ENCODE measurements at places on chromosomes 16 and 17.

DNA sequence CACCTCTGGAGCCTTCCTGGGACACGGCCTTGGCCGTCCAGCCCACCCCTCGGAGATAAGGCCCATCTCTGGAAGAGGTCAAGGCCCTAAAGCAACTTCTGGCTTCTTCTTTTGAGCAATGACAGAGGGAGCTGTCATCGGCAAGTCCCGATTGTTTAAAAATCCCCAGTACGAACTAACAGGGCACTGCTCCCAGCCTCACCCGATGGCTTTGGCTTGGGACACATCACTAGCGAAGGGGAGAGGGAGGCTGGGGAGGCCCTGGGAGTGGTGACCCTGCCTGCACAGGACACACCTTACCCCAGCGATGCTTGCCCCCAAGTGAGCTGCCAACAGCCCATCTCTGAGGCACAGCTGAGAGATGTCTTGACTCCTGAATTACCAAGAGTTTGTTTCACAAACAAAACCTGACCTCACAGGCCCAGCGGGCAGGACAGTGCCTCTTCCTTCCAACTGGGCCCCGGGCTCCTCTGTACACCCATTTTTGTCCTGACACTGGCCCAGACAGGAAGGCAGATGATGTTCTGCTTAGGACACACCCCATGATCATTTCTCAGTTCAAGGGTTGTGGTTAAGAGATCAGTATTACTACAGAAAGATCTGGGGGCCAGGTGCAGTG is 4.8 kb downstream of the SYNGR2 start:
- DNase-seq: no peak

GRCh38 chr17:14688134-14688533 is 387.3 kb downstream of the HS3ST3B1 start:
- DNase-seq: no peak

DNA sequence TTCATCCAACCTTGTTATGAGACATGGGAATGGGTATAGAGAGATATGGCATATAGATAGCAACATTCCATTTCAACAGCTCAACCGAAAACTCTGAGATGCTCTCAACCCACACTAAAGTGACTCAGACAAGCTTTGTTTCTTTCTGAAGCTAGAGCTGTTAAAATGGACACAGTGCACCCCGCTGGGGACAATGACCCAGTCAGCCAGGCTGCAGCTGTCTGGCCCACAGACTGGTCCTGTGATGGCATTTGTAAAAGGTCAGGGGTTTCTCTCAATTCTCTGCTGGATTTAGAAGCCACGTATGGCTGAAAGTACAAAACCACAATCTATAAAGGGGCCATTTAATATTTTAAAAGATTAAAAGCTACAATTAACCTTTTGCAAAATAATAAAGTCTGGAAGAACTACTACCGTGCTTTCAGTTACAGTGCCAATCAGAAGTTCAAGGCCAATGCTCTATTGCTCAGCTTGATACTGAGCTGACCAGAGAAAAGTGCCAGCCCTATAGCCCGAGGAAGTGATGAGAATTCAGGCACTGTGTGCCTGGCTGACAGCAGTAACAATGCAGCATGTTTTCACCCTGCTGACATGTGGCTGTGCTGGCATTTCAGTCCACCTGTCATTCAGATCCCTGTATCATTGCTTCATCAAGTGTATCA is 60.2 kb downstream of the TEX2 start:
- no peak for DNase-seq

DNA sequence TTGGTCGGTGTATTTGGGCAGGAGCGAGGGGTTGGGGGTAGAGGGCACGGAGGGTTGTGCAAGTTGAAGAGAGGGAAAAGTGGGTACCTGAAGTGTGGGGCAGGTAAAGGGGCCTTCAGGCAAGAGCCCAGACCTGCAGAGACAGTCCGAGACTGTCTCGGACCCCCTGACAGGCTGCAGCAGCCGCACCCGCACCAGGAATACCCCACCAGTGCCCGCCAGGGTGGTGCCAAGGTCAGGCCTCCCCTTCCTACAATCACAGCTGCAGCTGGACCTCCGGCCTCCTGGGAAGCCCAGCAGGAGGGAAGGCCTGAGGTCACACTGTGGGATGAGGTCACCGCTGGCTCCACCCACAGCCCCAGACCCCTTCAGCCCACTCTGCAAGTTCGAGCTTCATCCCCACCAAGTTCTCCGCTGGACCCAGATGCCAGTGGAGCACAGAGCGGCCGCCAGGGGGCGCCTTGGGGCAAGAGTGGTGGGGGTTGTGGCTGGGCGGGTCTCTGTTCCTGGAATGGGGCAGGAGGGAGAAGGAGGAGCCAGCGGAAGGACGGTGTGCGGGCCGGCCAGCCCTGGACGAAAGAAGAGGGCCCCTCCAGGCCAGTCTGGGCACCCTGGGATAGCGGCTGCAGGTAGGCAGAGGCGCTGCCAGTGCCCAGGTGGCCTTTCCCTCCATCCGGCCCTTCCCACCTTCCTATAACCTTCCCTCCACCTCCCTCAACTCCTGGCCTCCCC is at the start of gene HSD3B7:
Gene HSD3B7 (plus strand): TSS at position 539 of the 732 bp plus-strand sequence. CDS start 452 bp downstream, outside the sequence.
- DNase-seq: no peak

GRCh38 chr17:7043182-7043496 is 753 bp downstream of the SLC16A11 start:
- no peak for DNase-seq

DNA sequence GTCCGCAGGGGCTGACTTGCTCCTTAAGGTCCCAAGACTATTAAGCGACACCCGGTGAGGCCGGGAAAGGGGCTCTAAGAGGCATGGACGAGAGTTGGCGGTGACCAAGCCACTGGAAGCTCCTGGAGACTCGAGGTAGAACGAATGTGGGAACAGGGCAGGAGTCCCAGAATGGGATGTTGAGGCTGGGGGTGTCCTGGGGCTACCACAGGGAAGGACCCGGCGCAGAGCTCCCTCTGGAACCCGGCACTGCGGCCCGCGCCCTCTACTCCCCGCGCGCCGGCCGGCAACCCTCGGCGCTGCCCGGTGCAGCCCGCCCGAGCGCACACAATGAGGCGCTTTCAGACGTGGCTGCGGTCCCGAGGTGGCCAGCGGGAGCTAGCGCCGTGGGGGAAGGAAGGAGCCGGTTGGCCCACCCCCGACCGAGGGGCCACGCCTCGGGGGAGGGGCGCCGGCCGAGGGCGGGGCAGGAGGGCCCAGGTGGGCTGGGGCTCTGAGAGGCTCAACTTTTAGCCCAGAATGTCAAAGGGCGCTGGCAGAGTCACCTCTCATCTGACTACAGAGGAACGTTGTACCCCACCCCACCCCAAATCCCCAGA is at the start of gene CHST6:
Gene CHST6 (minus strand): TSS at position 366 of the 599 bp plus-strand sequence. CDS start 15,613 bp downstream, outside the sequence.
- no peak for DNase-seq

- no peak for DNase-seq
These were observed 114.3 kb upstream of the KCNJ16 start for GRCh38 chr17:69960755-69961154.

GRCh38 chr17:14619821-14620220 is 318.9 kb downstream of the HS3ST3B1 start:
- DNase-seq: no peak

- no peak for DNase-seq
These were observed 3.3 kb downstream of the TRPV2 start for GRCh38 chr17:16418685-16419068.

DNA sequence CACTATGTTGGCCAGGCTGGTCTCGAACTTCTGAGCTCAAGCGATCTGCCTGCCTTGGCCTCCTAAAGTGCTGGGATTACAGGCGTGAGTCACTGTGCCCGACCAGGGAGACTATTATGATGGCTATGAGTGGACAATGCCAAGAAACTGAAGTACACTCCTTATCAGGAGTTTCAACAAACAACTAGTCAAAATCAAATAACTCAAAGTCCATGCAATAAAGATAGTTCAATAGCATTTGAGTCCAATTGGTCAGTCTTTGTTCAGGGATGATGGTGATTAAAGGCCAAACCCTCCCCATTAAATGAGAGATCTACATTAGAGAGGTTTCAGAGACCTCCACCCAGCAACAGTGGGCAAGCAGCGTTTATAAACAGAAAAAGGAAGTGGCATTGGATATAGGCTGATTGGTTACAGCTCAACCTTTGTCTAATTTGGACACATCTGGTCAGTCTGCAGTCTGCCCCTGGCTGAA is 8.0 kb downstream of the CHST5 start:
- no peak for DNase-seq

- no peak for DNase-seq
These were observed 64.2 kb downstream of the GNA13 start for GRCh38 chr17:64992325-64992802.

- DNase-seq: no peak
These were observed 280.3 kb upstream of the FOXF1 start for GRCh38 chr16:86229866-86230656.

DNA sequence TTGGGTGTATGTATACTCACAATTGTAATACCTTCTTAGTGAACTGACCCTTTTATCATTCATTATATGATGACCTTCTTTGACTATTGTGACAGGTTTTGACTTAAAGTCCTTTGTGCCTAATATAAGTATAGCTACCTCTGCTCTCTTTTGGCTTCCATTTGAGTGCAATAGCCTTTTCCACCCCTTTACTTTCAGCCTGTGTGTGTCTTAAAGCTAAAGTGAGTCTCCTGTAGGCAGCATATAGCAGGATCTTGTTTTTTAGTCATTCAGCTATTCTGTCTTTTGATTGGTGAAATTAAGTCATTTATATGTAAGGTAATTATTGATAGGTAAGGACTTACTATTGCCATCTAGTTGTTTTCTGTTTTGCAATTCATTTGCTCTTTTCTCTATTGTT is 15.9 kb upstream of the TBX4 start:
- DNase-seq: no peak

- no peak for DNase-seq
These were observed 161.4 kb upstream of the CHMP6 start for GRCh38 chr17:80830020-80830780.

GRCh38 chr16:16924613-16925012 is 545.7 kb downstream of the NPIPA7 start:
- no peak for DNase-seq

GRCh38 chr16:14392960-14393359 is 237.1 kb downstream of the PARN start:
- DNase-seq: no peak

- DNase-seq: no peak
These were observed 19.5 kb downstream of the TOM1L2 start for GRCh38 chr17:17952691-17953090.

DNA sequence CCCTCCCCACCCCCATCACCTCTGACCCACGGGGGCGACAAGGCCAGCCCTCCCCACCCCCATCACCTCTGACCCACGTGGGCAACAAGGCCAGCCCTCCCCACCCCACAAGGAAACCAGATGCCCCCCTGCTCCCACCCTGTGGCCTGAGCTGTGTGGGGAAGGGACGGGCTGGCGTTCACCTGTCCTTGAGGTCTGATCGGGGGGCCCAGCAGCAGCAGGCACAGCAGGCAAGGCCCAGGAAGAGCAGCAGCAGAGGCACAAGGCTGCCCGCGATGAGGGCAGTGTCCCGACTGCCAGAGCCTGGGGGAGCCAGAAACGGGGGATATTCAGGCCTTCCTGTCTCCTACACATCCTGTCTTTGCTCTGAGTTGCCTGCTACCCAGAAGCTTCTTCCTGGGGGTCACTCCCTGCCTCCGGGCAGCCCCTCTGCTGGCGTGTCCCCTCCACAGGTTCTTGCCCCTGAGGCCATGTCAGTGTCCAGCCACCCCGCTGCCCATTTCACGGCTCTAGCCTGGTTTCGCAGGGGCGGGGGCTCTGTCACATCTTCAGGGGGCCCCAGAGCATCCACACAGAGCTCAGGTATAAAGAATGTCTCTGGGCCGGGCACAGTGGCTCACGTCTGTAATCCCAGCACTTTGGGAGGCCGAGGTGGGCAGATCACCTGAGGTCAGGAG is 6.8 kb downstream of the SCARF1 start:
- DNase-seq: no peak

DNA sequence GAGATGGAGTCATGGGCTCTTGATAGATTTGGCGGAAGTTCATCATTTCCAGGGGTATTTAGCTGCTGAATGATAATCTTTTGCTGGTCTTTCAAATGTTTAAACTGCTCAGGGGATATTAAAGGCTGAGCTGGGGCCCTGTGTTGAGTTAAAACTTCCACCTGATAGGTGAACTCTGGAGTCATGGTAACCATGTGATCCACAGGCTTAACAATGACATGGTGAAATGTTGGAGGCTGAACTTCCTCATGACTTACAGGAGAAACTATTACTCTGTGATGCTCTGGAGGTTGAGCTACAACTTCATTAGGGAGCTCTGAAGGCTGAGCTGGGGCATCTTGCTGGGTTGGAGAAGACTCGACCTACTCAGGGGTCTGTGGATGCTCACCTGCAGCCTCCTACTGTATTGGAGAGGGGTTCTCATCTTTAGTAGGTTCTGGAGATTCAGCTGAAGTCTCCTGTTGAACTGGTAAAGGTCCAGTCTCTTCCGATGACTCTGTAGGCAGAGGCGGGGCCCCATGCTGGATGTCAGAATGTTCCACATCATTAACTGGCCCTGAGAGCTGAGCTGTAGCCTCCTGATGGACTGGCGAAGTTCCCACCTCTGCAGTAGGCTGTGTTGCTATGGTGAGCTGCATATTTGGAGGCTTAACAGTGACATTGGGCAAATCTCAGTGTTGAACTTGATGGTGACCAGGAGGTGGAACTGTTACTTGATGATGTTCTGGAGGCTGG is 24.2 kb downstream of the RDM1 start:
- DNase-seq: no peak

- no peak for DNase-seq
These were observed 182.9 kb downstream of the SHISA9 start for GRCh38 chr16:13084331-13084730.

GRCh38 chr17:2062571-2063183 is 7.8 kb downstream of the HIC1 start:
- no peak for DNase-seq

DNA sequence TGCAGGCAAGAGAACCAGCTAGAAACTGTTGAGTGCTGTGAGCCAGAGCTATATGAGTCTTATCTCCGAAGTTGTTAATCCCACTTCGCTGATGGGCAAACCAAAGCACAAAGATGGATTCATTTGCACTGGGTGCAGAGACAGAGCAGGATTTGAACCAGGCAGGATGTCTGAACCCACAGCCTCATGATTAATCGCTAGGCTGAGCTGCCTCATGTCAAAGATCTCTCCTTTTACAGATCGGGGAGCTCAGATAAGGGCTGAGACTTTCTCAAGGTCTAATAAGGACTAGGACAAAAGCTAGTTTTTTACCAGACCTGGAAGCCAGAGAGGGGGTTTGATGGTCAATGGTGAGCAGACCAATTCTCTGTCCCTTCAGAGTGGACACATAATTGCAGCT is 51.5 kb downstream of the GINS3 start:
- no peak for DNase-seq

DNA sequence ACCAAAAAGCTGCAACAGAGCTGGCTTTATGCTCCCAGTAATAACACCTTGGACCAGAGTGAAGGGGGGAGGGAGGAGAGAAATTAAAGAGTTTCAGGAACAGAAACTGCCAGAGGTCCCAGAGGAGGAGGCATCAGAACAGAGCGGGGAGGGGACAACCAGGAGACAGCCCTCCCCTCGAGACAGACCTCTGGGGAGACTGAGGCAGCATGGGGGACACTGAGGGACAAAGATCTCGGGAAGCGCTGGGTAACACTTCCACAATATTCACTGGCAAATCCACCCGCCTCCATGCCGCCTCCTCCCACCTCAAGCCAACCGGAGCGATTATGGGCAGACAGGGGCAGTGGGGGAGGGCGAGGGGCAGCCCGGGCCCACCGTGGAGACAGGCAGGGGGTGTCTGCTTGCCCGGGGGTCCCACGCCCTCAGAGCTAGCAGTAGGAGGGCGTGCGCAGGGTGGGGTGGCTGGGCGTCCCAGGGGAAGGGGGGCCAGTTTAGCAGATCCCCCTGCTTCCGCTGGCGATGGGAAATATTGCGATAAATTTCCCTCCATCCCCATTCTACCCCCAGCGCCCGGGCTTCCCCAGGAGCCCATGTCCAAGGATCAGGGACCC is 1.2 kb downstream of the PCGF2 start:
- no peak for DNase-seq

- DNase-seq: no peak
These were observed 14.8 kb downstream of the ERN1 start for GRCh38 chr17:64115043-64115698.

GRCh38 chr16:546909-547770 is 13.1 kb upstream of the PRR35 start:
- no peak for DNase-seq

Measured in NCI-H1436 treated with DMSO at 0.1 percent for 48 hours (cell line).